Renal cortex interstitium (tissue), 15 donors: ENCODE measurements at places on chromosomes 5 and 9.

DNA sequence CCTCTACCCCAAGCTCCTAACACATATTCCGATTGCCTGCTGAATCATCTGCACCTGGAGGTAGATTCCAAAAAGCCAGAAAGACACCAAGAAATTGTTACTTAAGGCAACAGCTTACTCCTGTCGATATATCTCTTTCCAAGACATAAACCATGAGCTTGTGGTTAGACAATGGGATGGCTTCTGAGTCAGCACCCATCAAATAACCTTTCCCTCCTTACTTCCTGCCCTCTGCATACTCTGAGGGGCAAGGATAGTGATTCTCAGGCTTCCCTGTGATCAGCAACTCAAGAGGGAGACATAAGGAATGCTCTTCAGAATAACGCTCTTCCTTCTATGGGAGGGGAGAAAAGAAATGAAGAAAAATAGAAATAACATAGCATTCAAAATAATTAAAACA, 70.9 kb downstream of the TMEM215 start:
- no peak for DNase-seq

DNA sequence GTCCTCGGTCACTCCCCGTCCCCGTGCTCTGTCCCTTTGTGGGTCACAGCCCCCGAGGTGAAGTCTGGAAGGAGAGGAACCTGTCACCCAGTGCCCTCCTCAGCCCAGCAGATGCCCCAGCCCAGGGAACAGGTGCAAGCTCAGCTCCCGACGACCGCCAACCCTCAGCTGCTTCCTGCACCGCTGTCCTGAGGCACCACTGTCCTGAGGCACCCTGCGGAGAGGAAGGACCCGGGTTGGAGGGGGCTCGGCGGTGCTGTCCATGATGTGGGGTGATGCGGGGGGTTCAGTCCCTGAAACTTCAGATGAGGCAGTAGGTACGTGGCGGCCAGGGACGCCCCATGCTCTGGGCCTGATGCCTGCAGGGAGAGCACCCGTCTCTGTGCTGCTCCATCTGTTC, 81.4 kb downstream of the COL5A1 start:
- DNase-seq = no peak

DNA sequence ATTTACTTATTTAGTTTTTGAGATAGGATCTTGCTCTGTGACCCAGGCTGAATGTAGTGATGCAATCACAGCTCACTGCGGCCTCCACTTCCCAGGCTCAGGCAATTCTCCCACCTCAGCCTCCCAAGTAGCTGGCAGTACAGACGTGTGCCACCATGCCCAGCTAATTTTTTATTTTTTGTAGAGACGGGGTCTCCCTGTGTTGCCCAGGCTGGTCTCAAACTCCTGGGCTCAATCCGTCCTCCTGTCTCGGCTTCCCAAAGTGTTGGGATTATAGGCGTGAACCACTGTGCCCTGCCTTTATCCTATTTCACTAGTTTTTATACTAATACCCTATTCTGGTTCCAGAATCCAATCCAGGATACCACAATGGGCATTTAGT, 6.8 kb downstream of the RPS14 start:
- no peak for DNase-seq

GRCh38 chr5:160165137-160166068, 46.2 kb upstream of the PWWP2A start:
- DNase-seq = no peak

GRCh38 chr9:87063246-87063645, 115.9 kb upstream of the GAS1 start:
- DNase-seq = no peak

- no peak for DNase-seq
Observed at GRCh38 chr9:70080481-70081119, 37.0 kb downstream of the MAMDC2 start.

DNA sequence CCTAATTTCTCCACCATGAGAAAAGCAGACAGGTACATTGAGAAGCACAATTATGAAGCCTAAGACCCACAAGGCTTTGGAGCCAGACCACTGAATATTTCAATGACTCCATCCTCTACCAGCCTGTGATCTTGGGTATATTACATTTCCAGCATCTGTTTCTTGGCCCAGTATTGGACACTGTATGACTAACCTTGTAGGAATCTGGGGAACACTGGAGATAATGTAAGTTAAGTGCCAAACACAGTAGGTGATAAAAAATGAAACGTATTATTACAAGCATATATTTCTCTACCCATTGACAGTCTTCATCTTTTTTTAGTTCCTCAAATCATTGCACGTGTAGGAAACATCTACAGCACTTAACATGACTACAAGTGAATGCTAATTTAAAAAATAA, 28.6 kb upstream of the FEM1C start:
- DNase-seq = no peak

DNA sequence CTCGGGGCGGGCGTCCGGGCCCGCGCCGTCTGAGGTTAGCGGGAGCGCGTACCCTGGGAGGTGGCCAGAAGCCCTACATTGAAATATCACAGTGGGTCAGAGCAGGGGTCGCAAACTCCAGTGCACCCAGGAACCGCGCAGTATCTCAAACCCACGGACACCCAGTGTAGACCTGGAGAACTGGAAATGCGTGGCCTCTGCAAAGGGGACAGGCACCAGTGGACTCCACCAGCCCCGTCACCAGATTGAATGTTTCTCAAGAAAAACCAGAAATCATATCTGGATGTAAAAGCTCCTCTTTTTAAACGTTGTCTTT, 117.6 kb upstream of the SMIM23 start:
- DNase-seq = no peak
